Cardiac septum (tissue), 1 donor: ENCODE measurements at places on chromosomes 1 and 21.

- DNase-seq: no peak
Observed at GRCh38 chr1:56450004-56450666, 129.2 kb downstream of the PLPP3 start.

DNA sequence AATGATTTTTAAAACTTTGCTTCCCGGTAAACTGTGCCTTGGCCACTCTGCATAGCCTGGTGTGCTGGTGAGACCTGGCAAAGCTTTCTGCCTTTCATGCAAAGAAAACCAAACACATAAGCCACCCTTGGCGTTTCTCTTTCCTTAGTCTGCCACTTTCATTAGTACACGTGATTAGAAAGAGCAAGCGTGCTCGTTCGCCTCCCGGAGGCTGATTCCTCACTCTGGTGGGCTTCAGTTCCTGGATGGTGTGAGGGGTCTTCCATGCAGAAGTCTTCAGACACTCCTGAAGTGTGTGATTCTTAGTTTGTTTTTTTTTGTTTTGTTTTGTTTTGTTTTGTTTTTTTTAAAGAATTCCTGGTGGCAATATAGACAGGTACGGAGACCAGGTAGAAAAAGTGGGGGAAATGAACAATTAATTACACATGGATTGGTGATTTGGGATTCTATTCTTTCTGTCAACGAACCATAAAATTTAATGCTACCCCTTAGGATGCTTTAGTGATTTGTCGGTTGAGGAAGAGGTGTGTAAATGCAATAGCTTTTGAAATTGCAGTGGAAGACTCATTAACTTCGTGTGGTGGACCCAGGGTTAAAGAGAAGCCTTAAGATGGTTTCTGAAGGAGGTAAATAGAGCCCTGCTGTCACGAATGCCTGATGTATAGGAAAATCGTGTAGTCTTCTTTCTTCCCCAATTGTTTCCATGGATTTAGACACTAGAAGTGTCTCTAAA, 2.1 kb downstream of the GALNT2 start:
- no peak for DNase-seq

- DNase-seq: no peak
Observed at GRCh38 chr1:143718021-143718420, 253.8 kb downstream of the FAM72C start.

DNA sequence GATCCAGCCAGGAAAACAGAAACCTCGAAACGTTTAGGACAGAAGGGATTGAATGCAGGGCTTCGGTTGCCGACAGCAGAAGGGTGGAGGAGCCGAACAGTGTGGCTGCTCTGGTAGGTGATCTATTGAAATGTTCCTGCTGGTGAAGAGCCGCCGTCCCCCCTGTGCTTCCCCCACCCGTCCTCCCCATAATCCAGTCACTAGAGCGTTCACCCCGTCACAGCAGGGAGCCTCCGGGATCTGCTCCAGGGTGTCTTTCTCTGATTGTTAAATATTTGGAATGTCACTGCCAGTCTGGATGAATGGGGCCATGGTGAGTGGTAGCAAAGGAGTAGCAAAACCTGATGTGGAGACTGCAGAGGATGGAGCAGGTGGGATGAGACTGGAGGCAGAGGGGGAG, 255.1 kb upstream of the CSF3R start:
- DNase-seq: no peak

DNA sequence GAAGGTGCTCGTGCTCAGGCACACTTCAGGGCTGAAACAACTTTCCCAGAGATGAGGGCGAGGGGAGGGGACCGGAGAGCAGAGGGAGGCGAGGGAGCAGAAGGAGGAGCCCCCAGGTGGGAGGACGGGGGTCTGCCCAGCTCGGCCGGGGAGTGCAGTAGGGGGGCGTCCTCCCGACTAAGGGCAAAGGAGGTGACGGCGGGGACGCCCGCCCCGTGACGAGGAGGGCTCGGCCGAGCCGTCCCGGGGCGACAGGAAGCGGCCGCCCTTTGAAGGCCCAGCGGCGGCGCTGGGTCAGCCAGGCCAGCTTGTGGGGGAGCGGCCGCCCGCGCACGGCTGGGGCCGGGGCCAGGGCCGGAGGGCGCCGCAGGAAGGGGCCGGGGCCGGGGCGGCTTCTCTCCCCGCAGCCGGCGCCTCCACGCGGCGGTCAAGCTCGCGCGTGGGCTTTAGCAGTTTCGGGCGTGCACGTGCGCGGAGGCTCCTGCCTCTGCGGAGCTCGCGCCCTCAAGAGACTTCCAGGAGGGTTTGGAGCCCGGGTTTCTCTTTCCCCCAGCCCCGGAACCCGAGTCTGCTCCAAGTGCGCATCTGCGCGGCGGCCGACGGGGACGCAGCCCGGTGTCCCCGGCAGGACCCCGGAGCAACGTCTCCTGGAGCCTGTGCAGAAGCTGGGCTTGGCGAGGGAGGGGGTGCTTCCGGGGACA, 100.8 kb upstream of the SLC45A1 start:
- DNase-seq: no peak

GRCh38 chr1:235887676-235888075, 21.0 kb upstream of the LYST start:
- DNase-seq: no peak

DNA sequence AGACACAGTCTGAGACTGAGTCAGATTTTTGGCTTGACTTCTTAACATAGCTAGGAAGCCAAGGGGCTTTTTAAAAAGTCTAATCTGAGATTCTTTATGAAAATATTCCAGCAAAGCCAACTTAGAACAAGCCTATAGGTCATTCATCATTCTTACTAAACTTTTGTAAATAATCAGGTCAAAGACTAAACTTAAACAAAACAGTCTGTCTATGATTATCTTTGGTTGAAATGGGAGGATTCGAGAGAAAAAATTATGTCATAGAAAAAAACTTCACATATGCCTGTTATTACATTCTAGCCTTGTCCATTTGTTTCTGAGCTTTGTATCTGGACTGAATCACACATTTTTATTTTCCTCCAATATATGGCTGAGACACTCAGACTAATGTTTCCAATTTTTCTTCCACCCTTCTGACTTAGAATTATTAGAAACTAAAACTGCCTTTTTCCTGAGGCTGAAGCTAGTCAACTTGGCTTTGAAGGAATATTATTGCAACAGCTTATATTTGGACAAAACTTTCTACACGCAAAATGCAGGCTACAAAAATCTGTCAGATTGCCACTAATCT, 83.3 kb downstream of the ETS2 start:
- no peak for DNase-seq

DNA sequence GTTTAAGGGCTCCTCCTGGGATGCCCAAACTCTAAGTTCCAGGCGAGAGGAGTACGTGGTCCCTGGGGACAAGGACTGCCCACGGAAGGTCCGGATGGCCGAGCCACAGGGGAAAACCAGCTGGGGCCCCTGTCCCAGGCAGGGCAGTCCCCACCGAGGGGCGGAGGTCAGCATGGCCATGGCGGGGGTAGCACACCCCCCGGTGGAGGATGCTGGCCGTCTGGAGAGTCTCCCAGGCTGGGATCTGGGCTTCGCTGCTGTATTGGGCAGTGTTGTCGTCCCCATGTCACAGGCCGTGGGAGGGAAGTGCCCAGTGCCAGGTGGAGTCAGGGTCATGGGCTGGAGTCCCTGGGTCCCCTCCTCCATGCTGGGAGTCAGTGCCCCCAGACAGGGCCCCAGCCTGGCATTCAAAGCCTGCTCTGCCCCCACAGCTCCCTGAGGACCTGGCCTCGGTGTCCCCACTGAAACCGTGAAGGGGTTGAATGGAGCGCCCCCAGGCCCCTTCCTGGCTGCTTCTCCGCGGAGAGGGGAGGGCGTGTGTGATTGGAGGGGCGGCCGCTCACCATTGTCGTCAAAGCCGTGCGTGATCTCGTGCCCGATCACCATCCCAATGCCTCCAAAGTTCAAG, 6.8 kb downstream of the PRXL2B start:
- DNase-seq: no peak

DNA sequence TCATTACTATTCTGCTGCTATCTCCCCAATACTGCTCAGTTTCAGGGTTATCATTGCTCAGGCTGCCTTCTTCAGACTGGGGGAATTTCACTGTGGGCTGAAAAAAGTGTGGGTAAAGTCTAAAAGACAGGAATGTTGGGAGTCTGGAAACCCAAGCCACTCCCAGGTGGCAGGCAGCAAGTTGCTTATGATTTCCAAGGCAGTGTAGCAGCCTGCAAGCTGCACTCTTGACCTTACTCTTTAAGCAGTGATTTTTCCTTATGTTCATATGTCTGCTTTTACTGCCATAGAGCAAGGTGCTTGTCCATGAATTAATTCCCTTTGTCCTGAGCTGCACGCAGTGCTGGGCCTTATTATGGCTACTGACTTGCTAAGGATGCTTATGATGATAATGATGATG, 53.1 kb downstream of the PHC2 start:
- DNase-seq: no peak

GRCh38 chr1:118951270-118951936, 36.7 kb downstream of the TBX15 start:
- no peak for DNase-seq

DNA sequence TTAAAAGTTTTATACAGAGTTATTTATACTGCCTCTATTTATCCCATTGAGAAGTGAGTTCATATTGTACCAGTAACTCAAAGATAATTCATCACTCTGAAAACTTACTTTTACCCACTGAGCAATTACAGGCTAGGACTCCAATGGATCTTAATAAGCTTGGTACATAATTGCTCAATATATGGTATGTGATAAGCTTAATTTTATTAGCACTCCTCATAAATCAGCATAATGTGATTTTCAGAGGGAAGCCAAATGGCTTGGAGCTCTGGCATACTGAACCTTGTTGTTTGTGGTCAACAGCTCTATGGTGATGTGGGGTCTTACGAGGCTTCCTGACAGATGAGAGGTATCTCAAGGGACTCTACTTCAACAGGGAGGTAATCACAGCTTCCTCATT, 26.3 kb downstream of the ADAM30 start:
- no peak for DNase-seq

DNA sequence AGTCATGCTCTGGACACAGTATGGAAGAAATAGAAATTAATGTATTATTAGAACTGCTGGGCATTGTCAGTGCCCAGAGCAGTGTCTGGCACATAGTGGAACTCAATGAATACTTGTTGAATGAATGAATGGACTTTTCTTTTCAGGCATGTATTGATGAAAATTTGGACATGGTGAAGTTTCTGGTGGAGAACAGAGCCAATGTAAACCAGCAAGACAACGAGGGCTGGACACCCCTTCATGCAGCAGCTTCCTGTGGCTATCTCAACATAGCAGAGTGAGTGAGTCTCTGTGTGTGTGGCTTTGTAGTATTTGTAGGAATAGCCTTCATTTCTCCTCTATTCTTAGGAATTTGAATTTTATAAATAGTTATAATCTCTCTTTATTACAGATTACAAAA, 68.1 kb downstream of the PPP1R12B start:
- DNase-seq: no peak

- DNase-seq: no peak
Observed at GRCh38 chr1:222941425-222941824, 126.6 kb downstream of the DISP1 start.

DNA sequence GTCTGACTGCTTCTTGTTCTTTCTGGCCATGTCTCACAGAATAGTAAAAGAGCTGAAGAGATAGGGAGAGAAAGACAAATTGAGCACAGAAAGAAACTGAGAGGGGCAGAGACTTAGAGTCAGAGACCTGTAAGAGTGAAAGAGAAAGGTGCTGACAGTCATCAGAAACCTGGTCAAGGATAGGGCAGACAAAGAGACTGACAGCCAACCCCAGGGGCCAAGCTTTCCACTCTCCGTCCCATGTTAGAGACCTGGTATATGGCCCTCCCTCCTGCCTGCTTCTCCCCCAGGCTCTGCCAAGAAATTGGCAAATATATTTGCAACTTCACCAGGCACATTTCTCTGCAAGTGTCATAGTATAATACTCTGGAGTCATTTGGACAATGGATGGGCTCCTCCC, 64.6 kb downstream of the RHBG start:
- no peak for DNase-seq

GRCh38 chr1:176055398-176055797, 151.7 kb downstream of the COP1 start:
- DNase-seq: no peak

DNA sequence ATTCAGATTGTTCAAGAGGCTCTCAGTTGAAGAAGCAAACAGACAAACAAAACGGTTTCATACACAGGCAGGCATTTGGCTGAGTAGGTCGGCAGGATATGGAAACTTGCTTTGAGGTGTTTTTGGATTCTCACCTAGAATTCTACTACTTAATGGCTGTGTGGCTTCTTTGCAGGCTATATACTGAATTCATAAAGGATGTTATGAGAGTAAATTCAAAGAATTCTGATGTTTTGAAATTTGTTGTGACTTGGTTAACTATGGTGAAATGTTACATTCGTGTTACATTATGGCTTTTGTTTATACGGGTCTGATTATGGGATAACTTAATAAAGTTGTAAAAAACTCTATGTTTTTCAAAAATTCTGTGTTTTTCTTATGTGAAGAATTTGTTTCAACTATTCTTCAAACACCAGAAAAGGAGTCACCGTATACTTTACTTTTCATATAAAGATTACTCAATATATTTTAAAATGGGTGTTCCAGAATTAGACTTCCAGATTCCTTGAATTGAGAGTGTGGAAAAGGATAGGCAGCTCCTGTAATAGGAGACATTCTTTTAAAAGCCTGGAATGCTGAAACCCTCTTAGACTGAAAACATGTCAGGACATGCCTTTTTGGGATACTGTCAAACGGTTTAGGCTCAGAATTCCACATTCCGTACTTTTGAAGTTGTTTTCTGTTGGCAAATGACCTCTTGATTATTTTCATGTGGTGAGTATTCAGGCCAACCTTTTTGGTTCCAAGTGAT, 8.2 kb upstream of the IRF2BP2 start:
- DNase-seq: no peak

GRCh38 chr1:2355373-2356261, 35.7 kb downstream of the MORN1 start:
- DNase-seq: no peak

- DNase-seq: no peak
Observed at GRCh38 chr1:206572835-206573234, 39.4 kb downstream of the EIF2D start.

DNA sequence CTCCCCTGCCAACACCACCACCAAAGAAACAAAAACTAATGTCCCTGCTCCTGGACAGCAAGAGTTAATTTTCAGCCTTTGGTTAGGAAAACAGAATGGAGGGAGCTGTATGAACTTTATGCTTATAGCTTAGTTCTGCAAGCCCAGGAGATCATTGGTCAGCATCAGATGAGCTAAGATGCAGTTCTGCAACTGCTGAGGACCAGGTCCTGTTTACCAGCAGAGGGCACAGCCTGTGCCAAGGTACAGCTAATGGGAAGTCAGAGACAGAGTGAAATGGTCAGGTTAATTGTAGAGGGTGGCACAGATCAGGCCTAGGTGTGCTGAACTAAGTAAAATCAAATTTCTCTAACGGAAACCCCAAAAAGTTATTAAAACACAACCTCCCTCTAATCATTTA, 161.3 kb downstream of the ROR1 start:
- no peak for DNase-seq

- no peak for DNase-seq
Observed at GRCh38 chr1:243299069-243299468, 43.2 kb downstream of the SDCCAG8 start.

GRCh38 chr1:99250728-99251127, 13.6 kb upstream of the PLPPR4 start:
- no peak for DNase-seq

DNA sequence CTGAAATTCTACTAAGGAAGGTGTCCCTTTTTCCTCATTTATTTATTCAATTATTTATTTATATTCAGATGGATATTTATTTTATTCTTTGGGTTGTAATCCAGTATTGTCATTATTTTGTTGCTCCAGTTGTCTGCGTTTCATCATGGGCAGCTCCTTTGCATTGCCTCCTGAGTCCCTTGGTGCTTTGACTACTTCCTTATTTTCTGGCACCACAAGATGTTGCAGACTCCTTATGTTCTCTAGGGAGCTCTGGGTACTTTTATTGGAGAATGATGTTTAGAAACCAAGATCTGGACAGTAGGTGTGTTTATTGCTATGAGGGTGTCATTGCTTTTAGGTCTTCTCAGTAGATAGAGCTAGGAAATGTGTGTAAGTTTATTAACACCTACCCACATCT, 59.9 kb upstream of the ERRFI1 start:
- no peak for DNase-seq
